Fibroblast of lung (primary cell): ENCODE measurements at places on chromosomes 2 and 18. TPM values are rescaled to one million over a fixed set of nuclear protein-coding genes. Genes with fewer than 3 reads are reported as not detected.
A peak's percentile ranks its signal among the peaks of the same experiment; 100 is the strongest.

- DNase-seq, result no peak
These were observed 59.9 kb upstream of the ODC1 start for GRCh38 chr2:10508038-10508437.

DNA sequence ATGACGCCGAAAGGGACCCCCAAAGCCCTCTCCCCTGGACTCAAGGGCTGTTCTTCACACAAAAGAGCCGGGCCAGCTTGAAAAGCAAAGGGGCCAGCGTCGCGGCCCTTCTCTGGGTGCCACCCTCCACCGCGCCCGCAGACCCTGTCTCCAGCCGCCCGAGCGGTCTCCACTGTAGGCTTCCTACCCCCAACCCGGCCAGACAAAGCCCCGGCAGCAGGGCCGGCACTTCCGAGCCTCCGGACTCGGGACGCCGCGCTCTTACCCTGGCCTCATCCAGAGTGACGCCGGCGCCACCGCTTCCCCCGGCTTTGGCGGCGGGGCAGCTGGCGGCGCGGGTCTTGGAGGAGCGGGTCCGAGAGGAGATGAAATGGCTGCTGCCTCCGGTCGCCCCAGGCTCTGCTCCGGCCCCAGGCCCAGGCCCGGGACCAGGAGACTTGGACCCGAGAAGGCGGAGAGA, 603 bp downstream of the ATAD2B start:
- no peak for DNase-seq

DNA sequence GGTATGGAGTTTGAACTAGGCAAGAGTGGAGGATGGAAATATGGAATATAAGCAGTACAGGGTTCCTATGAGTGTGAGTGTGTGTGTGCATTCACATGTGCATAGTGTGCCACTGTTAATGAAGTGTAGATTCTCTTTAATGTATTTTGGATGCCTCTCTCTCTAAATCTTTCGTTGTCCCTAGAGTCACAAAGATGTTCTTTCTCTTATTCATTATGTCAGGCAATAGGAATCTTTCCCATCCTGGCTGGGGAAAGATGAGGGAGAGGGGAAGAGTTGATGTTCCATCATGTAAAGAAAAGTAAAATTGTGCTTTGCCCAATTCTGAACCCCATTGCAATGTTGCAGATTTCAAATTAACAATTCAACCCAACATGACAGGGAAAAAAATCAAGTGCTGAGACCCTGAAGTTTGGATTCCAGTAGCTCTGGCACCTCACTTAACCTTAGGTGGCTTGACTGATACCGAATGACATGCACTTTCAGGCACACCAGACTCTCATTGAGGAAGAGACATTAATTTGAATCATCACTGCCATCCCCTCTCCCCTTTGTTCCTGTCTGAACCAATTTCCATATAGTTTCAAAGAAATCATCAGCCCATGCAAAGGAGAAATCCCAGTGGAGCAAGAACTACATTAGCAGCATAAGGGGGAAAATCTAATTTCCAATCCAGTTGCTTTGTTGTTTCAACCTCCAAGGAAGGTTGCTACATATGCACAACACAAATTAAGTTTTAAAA, 28.0 kb downstream of the KLF7 start:
- no peak for DNase-seq

Gene GLI2
- 3.3 TPM in 2 replicates for total RNA-seq

DNA sequence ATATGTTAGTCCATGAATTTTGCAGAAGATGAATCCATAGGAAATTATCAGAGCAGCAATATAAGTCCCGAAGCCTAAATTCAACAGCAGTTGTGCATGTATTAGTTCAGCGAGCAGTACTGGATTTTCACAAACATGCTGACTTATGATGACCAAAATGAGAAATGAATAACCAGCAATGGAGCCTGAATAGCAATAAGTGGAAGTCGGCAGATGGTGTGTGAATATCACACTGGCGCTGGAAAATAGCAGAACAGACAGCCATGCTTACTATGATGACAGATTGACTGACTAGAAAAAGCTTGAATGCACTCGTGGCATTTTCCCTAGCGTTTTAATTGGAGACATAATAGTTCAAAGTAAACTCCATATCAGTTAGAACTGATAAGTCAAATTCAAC, 1114.5 kb downstream of the DSC3 start:
- DNase-seq, result no peak

Gene DYTN
- total RNA-seq, result not detected in 2 replicates

DNA sequence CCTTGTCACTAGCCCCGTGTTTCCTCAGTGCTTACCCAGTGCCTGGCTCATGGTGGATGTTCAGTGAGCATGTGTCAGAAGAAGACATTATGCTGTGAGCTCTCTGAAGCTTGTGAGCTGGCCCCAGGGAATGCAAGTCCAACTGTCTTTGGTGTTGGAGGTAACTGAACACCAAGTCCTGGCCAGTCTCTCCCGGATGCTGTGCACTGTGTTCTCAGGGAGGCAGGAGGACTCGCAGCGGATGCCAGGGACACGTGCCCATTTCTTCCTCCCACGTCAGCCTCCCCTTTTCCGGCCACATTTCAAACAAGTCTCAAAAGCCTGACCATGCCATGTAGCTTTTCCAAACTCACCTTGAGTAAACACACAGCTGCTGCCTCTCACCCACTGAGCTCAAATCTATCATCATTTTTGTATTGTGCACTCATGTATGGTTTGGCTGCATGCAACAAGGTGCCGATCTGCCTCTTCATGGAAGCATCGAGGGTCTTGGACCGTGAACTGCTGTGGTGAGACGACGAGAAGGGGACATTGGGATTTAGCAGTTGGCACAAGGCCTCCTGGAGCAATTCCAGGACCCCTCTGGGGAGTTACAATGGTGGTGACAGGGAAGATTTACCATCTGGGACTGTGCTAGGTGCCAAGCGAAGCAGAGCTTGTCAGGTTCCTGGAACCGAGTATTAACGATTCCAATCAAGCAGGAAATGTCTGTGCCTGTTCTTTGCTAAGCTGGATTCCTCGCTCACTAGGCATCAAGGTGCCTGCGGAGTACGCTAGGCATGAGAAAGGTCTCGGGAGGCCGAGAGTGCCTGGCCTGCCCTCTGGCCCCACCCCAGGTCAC, 44.4 kb upstream of the MGAT4A start:
- DNase-seq, result no peak

Gene TMX3
- total RNA-seq, result 98.1 and 107 TPM in 2 replicates

Gene CXCR4
- total RNA-seq, result under 0.01 TPM in 1 of 2 replicates, not detected in the other

DNA sequence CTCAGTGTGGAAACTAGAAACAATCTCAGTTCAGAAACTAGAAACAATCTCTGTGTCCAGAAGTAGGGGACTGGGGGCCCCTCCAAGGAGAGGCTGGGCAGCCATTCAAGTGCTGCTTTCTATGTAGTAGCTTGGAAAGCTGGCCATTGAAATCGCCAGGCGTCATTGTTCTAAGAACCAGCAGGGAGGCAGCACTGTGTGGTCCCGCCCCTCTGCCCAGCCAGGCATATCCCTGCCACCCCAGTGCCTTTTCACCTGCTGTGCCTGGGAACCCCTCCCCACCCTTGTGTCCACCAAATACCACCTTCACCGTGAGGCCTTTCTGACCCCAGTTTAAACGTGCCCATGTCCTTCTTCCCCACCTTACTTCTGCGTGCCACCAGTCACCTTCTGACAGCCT, 221.6 kb downstream of the GBX2 start:
- DNase-seq, result no peak

GRCh38 chr2:75896779-75897366, 186.2 kb upstream of the GCFC2 start:
- DNase-seq, result no peak

GRCh38 chr2:38375696-38376345, 1.3 kb downstream of the ATL2 start:
- DNase-seq, result peak; percentile 47

Gene ASPRV1
- 0.26 and 0.33 TPM in 2 replicates for total RNA-seq

Gene DOCK10
- 11.8 and 26.3 TPM in 2 replicates for total RNA-seq

Gene SLC11A1
- 0.17 and 0.26 TPM in 2 replicates for total RNA-seq

Gene IL1R2
- 0.17 and 1.0 TPM in 2 replicates for total RNA-seq

Gene DLX1
- not detected in 2 replicates for total RNA-seq

Gene CCDC102B
- 35.3 and 68.6 TPM in 2 replicates for total RNA-seq

GRCh38 chr2:20812779-20813178, 10.1 kb downstream of the LDAH start:
- DNase-seq, result no peak

DNA sequence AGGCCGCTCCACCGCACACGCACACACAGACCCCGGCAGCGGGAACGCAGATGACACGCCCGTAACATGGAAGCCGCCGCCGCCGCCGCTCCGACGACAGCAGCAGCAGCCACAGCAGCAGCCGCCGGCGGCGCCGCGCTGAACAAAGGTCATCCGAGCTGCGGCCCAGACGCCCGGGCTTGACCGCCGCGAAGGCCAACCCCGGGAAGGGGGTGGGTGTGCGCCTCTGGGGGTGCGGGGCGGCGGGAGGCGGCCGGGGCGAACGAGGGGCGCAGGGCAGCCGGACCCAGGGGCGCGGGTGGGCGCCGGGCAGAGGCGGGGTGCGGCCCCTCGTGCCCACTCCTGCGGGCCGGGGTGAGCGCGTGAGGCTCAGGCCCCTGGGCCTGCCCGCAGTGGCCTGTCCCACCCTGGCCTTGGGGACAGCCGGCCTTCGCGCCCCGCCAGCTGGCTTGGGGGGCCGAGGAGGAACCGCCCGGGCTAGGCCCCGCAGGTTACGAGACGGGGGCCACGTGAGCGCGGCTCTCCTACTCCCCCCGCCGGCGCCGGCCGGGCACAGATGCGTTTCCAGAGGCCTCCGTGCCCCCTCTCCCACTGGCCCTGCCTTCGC, 1.0 kb upstream of the ZNF532 start:
- DNase-seq, result peak; percentile 53

Gene MROH2A
- total RNA-seq, result not detected in 2 replicates

DNA sequence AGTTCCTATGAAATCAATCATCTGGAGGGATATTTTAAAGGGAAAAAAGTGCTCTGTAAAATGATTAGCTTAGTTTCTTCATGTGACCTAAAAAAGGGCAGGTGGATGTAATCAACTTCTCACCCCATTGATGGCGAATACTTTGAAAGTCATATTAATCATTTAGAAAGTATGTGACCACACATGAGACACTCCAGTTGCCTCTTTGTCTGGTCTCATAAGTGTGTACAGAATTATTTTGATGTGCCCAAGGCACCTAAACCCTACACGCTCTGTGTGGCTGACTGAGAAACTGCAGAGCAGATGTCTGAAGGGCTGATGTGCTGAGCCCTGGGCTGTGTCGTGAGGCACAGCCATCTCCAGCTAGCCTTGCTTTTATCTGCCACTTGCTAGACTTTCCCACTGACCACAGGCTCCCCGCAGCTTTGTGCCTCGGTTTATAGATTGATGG, 26.9 kb downstream of the SGPP2 start:
- DNase-seq, result peak; percentile 34

Gene STON1
- total RNA-seq, result 12.1 and 16.7 TPM in 2 replicates

DNA sequence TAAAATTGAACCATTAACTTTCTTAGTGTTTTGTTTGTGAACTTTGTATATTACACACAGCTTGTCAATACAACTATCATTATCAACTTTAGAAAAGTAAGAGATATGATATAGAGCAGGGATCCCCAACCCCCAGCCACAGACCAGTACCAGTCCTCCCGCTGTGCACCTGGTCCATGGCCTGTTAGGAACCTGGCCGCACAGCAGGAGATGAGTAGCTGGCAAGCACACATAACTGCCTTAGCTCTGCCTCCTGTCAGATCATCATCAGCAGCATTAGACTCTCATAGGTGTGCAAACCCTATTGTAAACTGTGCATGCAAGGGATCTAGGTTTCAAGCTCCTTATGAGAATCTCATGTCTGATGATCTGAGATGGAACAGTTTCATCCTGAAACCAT, 491.0 kb upstream of the NXPH2 start:
- no peak for DNase-seq

- DNase-seq, result no peak
These were observed 63.4 kb downstream of the EMX1 start for GRCh38 chr2:72980535-72981217.

GRCh38 chr2:36392571-36393255, 37.1 kb downstream of the CRIM1 start:
- no peak for DNase-seq

DNA sequence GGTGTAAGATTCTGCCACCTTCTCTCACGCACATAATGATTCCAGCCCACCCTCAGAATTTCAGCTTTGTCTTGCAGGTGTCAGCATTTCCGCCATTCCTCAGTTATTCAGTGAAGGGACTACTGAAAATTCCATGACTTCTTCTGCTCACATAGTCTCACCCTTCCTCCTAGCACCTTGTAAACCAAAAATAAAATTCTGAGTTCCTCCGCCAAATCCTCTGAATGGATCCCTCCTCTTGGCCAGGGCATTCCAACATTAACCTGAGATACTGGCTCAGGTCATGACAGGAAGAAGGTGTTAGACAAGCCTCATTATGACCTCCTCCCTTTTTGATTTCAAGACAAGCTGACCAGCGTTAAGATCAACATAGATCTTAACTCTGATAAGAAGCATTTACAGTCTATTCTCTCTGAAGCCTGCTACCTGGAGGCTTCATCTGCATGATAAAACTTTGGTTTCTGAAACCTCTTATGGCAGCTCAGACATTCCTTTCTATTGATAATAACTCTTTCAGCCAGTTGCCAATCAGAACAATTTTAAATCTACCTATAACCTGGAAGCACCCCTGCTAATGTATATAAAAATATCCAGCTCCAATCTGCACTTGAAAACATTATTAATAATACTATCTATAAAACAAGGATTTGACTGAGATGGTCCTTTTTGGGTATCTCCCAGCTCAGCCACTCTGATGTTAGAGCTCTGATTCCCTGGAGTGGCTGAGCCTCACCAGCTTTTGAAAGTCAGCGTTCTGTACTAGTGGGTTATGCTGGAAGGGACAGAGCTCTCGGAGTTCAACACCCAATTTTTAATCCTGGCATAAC, 136.4 kb upstream of the APCDD1 start:
- no peak for DNase-seq
